Activated naive CD8-positive, alpha-beta T cell treated with anti-CD3 and anti-CD28 coated beads, Interleukin-2, amount 10 ng/mL, durations not matched to agents 7 days and 5 days (primary cell): ENCODE measurements at places on chromosomes 12 and 14.

DNA sequence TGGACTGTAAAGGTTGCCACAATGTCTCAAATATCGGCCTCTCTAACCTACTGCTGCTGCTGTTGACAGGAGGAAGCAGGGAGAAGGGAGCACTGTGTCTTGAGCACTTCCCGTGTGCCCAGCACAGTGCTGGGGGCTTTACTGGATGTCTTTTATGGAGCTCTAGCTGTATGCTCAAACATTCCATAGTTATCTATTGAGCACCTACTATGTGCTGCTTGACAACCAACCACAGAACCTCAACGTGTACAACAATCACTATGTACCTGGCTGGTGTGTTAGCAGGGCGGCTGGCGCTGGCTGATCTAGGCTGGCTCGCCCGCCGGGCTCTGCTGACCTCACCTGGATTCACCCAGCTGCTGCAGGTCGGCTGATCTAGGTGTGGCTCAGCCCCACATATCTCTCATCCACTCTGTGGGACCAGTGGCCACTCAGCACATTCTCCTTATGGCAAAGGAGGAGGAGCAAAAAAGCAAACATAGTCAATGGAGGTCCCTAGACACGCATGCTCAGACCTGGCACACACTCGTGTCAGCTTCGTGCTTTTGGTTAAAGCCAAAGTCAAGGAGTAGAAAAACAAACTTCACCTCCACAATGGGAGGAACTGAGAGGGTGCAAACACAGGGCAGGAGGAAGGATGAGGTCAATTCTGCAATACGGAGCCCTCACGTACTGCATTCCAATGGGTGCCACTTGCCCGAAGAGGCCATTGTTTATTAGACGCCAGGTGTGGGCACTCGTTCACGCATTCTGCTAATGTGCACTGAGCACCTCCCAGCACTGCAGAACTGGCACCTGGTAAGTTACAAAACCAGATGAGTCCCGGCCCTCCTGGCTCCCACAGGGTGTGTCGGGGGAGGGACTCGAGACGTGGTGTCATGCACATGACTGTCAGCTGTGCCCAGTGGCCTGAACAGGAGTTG lies 147.2 kb downstream of the SCARB1 start:
- no peak for DNase-seq

DNA sequence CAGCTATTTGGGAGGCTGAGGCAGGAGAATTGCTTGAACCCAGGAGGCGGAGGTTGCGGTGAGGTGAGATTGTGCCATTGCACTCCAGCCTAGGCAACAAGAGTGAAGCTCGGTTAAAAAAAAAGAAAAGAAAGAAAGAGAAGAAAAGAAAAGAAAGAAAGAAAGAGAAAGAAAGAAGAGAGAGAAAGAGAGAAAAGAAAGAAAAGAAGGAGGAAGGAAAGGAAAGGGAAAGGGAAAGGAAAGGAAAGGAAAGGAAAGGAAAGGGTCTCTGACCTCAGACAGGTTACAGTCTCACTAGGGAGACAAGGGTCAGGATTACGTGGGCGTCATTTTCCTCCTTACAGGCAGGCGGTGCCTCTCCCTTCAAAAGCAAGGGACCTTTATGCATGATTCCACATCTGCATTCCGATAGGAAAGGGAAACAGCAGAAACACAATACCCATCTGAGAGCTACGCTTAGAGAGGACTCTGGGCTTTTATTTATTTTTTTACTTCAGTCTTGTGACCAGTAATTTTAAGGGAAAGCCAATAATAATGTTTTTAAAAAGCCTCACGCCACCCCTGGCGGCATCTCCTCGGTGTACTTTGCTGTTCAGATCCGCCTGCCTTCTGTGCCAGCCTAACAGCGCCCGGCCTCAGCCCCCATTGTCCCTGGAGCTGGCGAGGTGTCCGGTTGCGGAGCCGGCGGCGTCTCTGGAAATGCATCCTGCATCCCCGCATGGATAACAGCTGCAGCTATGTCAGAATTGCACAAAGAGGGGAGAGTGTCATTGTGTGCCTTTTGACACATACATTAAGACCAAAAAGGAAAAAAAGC lies 945 bp upstream of the HIP1R start:
- no peak for DNase-seq

- no peak for DNase-seq
Observed at GRCh38 chr12:29907461-29907860, 123.7 kb upstream of the TMTC1 start.

- no peak for DNase-seq
Observed at GRCh38 chr14:104245075-104245474, 106.7 kb downstream of the KIF26A start.

- no peak for DNase-seq
Observed at GRCh38 chr12:64070454-64070853, 151.6 kb downstream of the KICS2 start.

DNA sequence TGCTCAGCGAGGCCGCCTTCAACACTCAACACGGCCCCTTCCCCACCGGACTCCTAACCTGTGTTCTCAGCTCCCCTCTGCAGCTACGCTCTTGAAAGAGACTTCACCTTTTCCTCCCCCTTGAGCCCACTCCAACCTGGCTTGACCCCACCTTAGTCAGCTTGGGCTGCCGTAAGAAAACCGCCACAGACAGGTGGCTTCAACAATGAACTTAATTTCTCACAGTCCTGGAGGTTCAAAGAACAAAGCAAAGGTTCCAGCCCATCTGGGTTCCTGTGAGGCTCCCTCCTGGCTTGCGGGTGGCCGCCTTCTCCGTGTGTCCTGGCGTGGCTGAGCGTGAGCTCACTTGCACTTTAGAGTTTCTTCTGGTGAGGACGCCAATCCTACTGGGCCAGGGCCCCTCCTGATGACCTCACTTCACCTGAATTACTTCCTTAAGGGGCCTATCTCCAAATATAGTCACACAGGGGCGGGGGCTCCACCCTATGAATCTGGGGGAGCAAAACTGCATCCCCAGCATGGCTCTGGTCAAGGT lies 138.8 kb downstream of the CALM1 start:
- DNase-seq, result no peak

DNA sequence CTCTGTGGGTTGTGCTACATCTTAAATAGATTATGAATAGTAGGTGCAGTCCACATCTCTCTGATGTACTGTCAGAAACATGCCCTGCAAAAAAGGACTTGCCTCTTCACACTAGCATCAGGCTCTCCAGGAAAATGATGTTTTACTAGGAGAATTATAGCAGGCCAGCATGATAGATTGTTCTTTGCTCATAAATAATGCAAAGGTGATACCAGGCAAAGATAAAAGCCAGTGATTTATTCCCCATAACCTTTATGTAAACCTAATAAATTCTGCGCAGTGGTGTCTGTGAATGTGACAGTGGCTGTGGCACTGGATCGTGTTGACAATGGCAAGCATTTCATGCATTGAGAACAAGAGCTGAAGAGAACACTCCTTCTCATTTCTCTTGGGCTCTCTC lies 646.5 kb upstream of the SEL1L start:
- DNase-seq, result no peak
